ENCODE measurements at places on chromosomes 1 and 21.
A peak's percentile ranks its signal among the peaks of the same experiment; 100 is the strongest.

DNA sequence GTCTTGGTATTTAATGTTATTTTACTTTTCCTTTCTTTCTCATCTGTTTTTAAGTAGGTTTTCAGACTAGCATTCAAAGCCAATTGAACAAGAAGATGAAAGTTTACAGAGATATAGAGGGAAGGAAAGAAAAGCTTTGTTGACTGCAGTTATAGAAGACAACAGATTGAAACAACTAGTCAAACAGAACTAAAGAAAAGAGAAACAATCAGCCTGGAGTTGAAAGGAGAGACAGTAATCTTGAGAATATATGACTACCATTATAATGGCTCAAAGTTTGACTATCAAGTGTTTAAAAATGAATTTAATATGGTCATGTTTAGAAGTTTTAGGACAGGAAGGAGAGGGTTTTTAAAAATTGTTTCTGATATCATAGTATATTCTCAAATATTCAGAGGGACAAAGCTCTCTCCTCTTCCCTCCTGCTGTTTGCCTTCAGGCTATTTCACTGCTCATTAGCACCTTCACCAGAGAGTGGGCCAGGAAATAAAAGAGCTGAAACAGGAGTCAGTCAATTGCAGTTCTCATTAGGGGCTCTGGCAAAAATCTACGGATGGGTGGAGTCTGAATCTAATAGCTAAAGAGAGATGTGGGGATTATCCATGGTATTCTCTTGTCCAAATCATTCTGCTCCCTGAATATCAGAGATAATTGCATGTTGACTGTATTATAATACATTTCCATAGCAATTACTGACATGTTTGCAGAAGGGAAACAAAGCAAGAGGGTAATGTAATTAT lies 577.8 kb downstream of the BRINP3 start:
- DNase-seq, result no peak

DNA sequence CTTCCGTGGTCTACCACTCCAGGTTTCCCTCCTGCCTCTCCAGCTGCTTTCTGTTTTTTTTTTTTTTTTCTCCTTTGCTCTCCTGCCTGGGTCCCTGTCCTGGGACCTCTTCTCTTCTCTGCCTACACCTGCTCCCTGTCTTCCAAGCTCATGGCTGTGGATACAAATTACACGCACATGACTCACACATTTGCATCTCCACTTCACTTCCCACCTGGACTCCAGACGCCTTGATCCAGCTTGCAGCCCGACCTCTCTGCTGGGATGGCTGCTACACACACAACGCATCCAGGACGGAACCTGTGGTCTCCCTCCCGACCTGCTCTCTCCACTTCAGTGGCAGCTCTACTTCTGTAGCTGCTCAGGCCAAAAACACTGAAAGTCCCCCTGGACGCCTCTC lies 44.4 kb upstream of the B3GALT5 start:
- DNase-seq, result no peak

DNA sequence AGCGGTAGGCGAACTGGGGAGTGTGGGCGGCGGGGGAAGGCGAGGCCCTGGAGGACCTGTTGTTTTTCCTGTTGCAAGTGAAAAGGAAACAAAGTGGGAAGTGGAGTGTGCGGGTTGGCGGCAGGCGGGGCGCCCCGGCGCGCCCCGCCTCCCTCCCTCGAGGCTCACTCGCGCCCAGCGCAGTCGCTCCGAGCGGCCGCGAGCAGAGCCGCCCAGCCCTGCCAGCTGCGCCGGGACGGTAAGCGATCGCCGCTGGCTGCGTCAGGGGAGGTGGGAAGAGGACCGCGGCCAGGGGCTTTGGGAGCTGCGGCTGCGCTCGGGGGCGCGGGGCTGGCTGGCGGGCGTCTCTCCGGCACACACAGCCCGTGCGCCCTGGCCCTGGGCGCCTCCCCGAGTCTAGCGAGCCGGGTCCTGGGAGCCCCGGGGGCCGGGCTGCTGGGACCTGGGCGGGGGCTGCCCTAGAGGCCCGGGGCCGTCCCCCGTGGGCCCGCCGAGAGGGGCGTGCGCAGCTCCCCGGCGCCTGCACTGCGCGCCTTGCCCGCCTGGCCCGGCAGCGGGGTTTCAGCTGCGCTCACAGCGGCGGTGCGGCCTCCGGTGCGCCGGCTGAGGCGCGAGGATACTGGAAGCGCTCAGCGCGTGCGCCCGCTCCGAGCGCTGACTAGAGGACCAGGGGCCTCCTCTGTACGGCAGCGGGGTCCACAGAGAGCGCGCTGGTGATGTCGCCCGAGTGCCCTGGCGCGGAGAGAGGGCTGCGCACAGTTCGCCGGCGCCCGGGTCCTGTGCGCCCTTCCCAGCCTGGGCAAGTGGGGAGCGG lies at the start of gene PIK3CD:
Gene PIK3CD (plus strand): TSS at position 167 of the 814 bp plus-strand sequence. CDS start 58,725 bp downstream, outside the sequence.
- no peak for DNase-seq

DNA sequence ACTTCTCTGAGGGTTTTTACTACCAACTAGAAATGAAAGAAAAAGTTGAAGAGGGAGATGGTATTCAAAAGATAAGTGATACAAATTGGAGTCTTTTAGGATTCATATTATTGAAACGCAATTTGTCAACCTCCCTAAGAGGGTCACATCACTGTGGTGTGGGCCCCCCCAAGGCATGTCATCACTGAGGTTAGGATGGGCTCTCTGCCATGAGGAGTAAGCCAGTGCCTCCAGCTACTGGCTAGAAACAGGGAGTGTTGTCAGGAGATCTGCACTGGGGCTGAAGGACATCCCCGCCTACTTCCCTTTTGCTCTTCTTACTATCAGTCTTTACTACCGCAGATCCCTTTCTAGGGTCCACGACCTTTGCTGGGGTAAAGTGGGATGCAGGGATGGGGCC lies 25.9 kb downstream of the ITSN1 start:
- DNase-seq, result no peak

DNA sequence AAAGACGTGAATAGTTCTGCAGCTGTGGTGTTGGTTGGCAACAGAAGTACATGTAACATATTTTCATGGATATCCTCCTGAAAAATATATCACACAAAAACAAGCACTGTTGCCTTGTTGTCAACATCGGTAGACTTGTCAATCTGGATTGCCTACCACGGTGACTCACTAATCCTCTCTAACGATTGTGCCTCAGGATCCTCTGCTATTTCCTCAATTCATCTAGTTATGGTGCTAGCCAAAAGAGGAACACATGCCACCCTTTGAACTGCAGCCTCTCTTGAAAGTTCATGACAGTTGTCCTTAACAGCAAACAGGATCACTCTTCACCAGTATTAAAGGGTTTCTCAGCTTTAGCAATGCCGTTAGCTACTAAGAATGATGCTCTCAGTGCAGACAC lies 25.7 kb downstream of the RASAL2 start:
- no peak for DNase-seq

DNA sequence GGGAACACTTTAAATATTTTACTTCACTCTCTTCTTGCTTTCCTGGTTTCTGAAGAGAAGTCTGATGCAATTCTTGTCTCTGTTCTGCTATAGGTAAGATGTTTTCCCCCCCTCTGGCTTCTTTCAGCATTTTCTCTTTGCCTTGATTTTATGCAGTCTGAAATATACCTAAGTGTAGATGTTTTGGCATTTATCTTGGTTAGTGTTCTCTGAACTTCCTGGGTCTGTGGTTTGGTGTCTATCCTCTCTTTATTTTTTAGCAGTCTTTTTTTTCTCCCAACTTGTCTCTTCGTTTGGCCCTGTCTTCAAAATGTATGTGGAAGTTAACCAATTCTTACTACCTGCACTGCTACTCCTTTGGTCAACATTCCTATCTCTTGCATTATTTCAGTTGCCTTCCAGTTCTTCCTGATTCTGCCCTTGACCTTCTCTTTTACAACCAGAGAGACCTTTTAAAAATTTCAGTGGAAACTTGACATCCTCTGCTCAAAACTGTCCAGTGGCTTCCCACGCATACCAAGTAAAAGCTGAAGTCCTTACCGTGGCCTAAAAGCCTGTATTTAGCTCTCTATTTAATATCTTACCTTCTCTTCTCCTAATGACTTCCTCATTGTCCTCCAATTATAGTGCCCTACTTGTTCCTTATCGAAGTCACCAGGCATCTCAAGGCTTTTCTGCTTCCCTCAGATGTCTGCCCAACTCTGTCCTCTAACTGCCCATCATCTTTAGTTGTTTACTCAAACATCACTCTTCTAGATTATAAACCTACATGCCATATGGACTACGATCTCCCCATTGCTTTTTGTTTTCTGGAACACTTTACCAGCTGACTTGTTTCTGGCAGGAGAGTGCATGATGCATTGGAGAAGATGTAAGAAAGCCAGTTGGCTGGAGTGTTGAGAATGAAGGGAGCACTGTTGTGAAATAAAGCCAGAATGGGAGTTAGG lies 40.9 kb downstream of the RAP1A start:
- DNase-seq, result no peak

DNA sequence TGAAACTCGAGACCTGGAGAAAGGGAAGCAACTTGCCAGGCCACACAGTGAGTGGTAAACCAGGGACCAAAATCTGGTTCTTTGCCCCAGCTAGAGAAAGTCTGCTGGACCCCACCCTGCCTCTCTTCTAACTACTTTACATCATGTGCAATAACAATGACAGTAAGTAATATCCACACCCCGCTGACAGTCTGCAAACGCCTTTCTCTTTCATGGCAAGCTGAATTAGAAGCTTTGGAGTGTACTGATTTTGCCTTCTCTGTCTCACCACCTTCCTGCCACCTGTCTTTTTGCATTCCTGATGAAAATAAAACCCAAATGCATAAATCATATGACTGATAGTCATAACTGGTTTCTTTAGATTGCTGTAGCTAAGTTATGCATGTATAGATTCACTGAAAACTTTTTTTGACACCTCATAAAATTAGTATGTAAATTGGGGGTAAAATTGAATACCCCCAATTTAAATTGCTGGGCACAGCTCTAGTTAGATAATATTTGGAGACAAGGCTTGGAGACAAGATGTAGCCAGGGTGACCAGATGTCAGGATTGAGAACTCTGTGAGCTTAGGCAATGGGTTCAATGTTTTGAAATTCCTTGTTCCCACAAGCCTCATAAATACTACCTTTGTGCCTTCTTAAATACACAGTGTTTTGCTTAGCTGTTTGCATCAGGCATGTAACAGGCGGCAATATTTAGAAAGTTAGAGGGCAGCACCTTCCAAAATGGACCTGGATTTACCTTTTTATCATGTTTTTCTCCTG lies 73.5 kb downstream of the ST6GALNAC5 start:
- DNase-seq, result no peak

- DNase-seq, result no peak
Measured at GRCh38 chr1:185686821-185687778, 47.1 kb upstream of the HMCN1 start.

- DNase-seq, result no peak
Measured at GRCh38 chr21:38234395-38235142, 22.2 kb upstream of the KCNJ15 start.

DNA sequence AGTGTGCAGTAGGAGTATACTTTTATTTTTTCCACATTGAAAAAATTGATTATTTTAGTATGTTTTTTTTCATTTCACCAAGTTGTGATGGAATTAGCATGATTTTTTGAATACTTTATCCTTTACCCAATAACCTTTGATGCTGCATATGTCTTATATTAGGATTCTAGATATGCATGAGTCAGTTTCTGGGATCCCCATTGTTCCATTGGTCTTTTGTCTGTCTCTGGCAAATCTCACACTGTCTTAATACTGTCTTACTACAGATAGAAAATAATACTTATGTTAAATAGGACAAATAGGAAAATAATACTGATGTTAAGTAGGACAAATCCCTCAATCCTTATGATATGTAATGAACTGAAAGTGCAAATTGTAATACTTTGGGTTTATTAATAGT lies 54.3 kb upstream of the ASB17 start:
- DNase-seq, result no peak

DNA sequence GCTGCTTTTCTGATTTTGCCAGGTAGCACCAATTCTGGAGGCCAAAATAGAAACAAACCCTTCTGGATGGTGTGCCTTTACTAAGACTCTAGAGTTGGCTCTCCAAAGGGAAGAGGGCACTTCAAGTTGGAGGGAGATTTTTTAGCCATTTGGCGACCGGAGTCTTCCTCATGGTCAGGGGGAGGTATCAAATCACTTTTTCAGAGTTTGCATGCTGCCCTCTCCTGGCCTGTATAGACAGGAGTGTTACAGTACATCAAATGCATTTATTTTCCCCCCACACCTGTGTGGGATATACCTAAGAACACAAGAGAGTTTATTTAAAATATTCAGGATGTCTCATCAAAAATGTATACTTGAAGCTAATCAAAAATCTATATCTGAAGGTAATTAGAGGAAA lies 3.2 kb downstream of the GREM2 start:
- DNase-seq, result peak; percentile 57

GRCh38 chr1:75392278-75392677 lies 218.6 kb downstream of the SLC44A5 start:
- DNase-seq, result no peak
